Non-pigmented ciliary epithelial cell (primary cell): ENCODE measurements at places on chromosomes 5 and 9.

- no peak for DNase-seq
Measured at GRCh38 chr9:3788211-3788610, 262.4 kb upstream of the RFX3 start.

DNA sequence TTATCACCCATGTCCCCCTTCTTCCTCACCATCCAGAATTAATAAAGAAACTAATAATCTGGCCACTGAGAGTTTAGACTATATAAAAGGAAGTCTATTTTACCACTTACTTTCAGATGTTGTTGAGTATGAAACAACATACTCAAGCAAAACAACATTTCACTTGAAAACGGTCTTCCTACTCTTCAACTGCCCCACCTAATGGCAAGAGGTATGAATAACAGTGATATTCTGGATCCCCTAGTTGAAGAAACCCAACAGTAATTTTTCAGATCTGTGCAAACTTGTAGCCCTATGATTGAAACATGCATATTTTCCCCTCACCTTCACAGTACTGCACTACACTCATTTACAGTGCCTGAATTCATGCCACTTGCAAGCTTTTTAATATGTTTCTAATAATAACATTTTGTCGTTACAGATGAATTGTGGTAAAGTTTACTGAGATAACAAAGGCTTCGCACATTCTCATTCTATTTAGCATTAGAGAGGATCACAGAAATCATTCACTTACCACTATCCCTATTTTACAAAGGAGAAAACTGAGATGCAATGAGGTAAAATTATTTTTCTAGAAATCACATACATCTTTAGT lies 267.9 kb upstream of the PDE4D start:
- DNase-seq: no peak

DNA sequence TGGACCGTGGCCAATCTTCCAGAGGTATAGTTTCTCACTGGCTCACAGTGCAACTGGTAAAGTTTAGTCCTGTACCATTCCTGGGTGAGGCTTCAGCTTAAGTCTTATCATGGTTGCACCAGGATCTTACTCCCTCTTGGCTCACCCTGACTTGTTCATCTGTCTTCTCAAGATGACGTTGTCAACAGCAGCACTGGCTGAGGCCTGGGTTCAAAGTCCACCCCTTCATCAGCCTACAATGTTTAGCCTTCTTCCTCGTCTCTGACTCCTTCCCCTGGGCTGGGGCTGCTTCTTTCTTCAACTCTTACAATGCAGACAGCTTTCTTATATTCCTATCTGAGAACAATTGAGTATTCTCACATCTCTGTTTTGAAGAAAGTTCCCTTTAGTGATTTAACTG lies 311.1 kb upstream of the CLINT1 start:
- DNase-seq: no peak

- DNase-seq: no peak
Measured at GRCh38 chr5:112348387-112348786, 70.7 kb downstream of the EPB41L4A start.

- DNase-seq: no peak
Measured at GRCh38 chr9:686321-686813, 155.1 kb upstream of the DMRT1 start.

GRCh38 chr5:135230251-135230925 lies 168.6 kb downstream of the MACROH2A1 start:
- no peak for DNase-seq

- peak; percentile 36 for DNase-seq
Measured at GRCh38 chr9:115121181-115121580, 3.2 kb upstream of the TNC start.

GRCh38 chr9:84781458-84781857 lies 111.9 kb downstream of the NTRK2 start:
- no peak for DNase-seq

- peak; percentile 94 for DNase-seq
Measured at GRCh38 chr9:104872656-104873488, 55.1 kb downstream of the ABCA1 start.

GRCh38 chr5:109388407-109388806 lies 21.4 kb downstream of the PJA2 start:
- DNase-seq: no peak

DNA sequence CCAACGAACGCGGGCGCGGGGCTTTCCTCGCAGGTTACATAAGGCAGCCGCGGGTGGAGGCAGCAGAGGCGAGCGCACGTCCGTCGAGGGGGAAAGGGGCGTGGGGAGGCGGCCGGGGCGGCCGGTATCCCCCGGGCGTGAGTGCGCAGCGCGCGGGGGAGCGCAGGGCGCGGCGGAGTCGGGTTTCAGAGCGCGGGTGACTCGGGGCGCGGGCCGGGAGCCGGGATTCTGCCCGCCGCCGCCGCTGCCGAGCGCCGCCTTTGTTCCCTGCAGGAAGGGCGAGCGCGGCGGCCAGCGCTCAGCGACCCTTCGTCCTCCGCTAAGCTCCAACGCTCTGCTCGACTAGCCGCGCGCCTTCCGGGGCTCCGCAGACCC lies at the start of gene COL15A1:
COL15A1 (plus strand) TSS at position 226 of the 375 bp plus-strand sequence. CDS start 155 bp downstream, outside the sequence.
- DNase-seq: no peak

- DNase-seq: no peak
Measured at GRCh38 chr9:111621895-111622480, 9.1 kb upstream of the DNAJC25 start.

GRCh38 chr9:36560771-36561170 lies 11.9 kb upstream of the MELK start:
- DNase-seq: no peak

DNA sequence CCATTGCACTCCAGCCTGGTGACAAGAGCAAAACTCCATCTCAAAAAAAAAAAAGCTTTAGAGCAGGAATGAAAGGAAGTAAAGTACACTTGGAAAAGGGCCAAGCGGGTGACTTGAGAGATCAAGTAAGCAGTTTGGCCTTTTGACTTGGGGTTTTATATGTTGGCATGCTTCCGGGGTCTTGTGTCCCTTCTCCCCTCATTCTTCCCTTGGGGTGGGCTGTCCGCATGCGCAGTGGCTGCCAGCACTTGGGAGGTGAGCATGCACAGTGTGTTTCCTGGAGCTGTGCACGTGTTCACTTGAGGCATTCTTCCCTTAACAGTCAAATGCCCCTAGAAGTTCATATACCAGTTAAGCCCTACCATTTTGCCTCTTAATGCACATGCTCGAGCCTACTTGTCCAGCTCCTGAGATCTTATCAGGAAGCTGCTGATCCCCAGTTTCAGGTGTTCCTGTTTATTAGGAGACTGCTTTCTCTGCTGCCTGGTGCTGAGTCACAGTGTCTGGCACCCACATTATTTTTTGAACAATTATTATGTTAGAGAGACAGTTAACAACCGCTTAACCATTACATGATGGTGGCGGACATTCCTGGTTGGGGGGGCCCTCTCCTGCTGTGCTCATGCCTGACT lies 32.6 kb upstream of the PRRC2B start:
- no peak for DNase-seq

- peak; percentile 65 for DNase-seq
Measured at GRCh38 chr5:173315495-173316338, 12.5 kb downstream of the STC2 start.

DNA sequence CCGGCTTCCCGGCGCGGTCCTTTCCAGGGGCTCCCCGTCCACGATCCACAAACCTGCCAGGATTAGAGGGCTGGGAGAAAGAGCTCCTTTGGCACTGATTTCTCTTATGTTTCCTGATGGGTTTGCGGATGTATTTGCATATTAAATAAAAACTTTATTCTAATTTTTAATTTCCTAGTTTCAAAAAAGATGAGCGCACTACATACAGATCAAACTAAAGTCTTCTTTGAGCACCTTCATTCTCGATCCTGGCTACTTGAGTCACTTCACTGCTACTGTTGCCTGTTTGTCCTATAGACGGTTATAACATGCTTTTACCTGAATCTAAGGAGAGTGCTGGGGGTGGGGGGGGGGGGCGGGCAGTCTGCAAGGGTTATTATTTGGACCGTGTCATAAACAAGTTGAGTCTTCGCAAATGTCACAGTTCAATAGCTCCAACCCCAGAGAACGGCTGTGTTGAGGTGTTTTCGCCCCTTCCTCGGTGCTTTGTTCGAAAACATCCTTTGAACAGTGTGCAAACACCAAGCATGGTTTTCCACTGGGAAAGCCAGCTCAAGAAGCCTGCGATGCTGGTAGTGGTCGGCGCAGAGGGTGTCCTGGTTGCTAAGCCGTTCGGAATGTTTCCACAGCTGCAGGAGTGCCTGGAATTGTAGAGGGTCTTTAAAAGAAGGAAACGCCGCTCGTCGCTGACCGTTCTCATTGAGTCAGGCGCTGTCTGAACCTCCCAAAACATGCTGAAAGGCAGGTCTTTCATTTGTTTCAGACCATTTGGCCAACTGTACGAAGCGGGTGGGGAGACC lies 1.1 kb upstream of the STK10 start:
- DNase-seq: peak; percentile 32

DNA sequence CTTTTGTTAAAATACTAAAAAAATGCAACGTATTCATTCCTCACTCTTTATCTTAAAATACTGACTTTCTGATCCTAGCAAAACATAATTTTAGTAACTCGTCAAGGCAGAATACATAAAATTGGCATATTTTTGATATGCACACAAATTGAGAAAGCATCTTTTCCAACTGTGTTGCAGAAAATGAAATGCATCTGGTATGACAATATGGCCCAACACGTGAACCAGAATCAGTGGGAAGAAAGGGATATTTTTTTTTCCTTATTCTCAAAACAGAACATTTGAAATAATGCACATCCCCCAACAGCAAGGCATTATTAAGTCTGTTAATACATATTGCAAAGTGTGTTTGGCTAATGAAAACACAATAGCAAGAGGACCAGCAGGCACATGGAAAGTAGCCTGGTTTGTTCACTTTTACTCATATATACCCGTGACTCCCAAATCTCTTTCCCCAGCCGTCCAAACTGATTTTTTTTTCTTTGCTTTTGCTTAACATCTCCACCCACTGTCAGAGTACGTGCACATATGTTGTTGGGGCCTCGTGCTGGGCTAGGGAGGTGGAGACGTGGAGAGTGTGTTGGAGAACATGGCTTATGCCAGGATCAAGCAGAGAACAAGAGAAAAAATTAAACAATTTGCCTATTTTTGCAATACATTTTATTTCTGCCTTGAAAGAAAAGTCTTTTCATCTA lies 4.3 kb downstream of the MCTP1 start:
- DNase-seq: no peak

- DNase-seq: no peak
Measured at GRCh38 chr5:172110921-172111851, 76.8 kb downstream of the STK10 start.

DNA sequence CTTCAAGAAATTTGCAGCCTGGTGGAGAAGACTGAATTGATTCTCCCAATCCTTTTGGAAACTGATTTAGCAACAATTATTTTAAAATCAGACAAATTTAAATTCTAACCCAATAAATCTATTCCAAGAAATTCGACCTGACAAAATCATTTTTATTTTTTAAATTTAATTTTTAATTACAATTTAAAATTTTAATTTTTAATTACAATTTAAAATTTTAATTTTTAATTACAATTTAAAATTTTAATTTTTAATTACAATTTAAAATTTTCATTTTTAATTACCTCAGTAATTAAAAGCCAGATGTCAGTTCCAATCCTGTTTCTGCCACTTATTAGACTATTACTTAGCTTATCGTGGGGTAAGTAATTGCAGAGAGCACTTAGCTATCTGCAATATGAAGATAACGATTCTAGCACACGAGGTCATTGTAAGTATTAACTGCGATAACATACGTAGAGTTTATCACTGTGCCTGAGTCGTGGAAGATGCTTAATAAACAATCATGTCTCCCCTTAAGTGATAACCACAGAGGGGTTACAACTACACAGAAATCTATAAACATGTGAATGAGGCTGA lies 346.4 kb upstream of the SLC24A2 start:
- no peak for DNase-seq

DNA sequence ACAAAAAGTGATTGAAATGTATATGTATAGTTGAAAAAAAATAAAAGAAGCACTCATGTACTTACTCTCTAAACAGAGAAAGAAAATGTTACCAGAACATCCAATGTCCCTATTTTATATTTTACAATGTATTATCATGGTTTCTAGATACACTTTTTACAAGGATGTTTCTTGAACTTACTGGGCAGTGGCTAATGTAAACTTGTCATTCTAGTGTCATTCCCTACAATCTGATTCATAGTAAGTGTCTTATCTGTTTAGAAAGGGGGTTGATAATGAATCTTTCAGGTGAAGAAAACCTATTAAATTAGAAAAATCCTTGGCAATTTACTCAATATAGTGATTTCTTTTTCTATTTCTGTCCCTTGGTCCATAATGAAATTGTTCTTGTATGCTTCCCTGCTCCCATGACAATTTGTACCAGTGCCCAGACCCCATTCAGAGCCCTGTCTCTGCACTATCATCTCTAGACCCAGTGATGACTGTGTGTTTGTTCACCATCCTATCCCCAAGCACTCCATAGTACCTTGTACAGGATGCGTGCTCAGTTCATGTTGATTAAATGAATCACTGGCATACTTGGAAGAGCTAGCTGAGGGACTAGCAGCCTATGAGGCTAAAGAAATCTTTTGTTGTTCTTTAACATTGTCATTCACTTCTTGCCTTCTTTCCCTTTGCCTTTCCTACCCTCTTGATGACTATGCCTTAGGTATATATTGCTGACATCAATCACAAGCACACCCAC lies 101.2 kb downstream of the HMHB1 start:
- peak; percentile 70 for DNase-seq

DNA sequence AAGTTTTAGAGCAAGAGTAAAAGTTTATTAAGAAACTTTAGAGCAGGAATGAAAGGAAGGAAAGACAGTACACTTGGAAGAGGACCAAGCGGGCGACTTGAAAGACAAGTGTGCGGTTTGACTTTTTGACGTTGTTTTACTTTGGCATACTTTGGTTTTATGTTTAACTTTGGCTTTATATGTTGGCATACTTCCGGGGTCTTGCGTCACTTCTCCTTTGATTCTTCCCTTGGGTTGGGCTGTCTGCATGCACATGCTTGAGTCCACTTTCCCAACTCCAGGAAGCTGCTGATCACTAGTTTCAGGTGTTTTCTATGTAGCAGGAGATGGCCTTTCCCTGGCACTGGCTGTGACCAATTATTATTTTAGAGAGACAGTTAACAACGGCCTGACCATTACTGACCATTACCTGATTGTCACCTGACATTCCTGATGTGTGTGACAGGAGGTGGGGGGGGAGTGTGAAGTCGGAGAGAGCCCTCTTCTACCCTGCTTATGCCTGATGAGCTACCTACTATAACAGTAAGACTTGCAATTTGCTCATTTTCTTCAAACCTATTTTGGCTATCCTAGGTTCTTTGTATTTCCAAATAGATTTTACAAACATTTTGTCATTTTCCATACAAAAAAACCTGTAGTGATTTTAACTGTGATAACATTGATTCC lies 45.5 kb downstream of the TNFSF8 start:
- DNase-seq: no peak

GRCh38 chr5:172497591-172498255 lies 43.4 kb upstream of the SH3PXD2B start:
- no peak for DNase-seq

GRCh38 chr9:107016383-107016782 lies 153.4 kb downstream of the ZNF462 start:
- no peak for DNase-seq

DNA sequence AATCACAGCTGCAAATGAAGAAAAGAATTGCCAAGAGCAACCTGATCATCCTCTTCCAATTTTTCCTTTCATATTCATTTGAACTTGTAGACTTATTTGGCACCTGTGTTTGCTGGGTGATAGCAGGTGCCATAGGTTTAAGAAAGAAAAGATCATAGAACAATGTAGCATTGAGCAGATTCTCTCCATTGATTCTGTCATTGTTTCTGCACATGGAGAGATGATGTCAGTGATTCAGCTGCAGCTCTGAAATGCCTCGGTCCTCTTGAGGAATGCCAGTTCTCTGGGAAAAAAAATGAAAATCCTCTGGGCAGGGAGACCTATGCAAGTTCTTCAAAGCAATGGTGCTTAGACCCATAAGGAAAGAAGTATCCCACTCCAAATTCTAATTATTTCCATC lies 418.1 kb upstream of the KLF4 start:
- no peak for DNase-seq

GRCh38 chr5:149387081-149387631 lies 8.1 kb upstream of the IL17B start:
- DNase-seq: no peak
